Right hindlimb (tissue), 1 donor: ENCODE measurements at places on chromosomes 12 and 14.

DNA sequence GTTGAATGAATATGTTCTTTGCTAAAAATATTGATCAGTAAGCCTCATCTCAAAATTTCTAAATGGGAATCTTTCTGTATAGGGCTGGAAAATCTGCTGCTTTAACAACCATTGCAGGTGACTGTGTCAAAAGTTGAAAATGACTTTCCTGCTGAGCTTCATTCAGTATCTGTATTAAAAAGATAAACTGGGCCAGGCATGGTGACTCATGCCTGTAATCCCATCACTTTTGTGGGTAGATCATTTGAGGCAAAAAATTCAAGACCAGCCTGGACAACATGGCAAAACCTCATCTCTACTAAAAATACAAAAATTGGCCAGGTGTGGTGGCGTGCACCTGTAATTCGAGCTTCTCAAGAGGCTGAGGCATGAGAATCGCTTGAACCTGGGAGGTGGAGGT is 213.7 kb upstream of the SYT10 start:
- no peak for DNase-seq

- no peak for DNase-seq
Measured at GRCh38 chr14:49623941-49624839, 3.6 kb downstream of the MGAT2 start.

GRCh38 chr12:53714004-53714403 is 13.2 kb downstream of the CALCOCO1 start:
- no peak for DNase-seq

GRCh38 chr12:78241446-78241845 is 410.8 kb downstream of the NAV3 start:
- no peak for DNase-seq

DNA sequence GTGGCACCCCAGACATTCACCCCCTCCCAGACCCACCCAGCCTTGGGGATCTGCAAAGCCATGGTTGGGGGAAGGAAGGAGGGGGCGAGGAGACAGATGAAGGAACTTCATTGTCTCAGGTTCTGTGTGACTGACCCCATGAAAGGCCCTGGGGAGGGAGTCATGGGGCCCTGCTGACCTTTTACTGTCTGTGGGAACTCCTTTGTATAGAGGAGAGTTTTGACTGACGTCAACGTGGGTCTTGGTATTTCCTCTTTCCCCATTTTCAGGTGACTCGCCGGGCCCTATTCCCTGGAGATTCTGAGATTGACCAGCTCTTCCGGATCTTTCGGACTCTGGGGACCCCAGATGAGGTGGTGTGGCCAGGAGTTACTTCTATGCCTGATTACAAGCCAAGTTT is 3.1 kb upstream of the RAB5B start:
- no peak for DNase-seq

DNA sequence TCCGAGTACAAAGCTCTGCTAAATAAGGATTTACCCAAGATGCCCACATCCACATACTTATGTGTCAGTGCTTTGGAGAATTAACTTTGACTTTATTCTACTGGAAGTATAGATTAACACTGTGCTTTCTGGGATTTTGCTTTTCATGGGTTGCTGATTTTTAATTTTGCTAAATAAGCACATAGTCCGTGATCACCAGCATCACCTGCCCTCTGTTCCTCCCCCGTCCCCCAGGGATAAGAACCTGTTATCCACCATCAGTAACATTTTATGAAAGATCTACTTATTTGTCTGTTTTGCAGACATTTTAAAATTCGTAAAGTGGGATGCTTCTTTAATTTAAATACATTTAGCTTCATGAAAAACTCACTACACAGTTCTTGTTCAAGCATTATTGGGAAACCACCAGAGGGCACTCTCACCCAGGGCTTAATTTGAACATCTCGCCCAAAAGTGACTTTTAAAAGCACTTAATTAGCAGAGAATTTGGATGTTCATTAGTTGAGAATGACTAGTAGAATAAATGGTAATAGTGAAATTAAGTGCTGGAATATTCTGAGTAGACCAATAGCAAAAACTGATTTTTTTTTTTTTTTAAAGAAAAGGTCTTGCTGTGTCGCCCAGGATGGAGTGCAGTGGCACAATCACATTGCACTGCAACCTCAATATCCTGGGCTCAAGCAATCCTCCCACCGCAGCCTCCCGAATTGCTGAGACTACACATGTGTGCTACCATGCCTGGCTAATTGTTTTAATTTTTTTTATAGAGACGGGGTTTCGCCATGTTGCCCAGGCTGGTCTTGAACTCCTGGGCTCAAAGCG is 35.7 kb downstream of the MRPL42 start:
- peak; percentile 35 for DNase-seq

DNA sequence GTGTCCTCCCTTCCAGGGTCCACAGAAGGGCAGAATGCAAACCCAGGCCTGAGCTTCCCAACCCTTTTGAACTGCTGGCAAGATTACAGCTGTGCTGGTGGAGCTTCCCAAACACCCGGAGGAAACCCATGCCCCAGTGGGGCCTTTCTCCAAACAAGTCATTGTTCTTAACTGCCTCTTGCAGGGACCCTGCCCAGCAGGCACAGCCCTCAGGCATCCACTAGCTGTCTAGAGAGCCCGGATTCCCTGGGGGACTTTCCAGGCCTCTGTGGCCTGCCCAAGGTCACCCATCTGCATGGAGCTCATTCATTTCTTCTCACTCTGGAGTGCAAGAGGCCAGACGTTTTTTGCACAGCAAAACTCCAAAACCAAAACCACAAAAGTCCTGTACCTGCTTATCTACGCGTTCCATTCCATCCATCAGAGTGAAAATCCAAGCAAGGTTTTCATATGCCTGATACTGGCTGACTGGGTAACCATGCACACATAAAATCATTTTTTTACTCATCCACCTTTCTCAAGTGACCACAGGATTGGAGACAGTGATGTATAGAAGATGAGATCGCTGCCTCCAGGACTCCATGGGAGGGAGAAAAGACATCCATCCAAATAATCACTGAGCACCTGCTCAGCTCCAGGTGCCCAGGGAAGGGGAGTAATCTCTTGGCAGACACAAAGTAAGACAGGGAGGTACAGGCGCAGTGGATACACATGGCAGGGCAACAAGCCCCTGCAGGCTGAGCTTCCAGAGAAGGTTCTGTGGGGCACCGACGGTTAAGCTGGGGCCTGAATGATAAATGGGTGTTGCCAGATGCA is 17.2 kb upstream of the BDKRB2 start:
- DNase-seq, result no peak

DNA sequence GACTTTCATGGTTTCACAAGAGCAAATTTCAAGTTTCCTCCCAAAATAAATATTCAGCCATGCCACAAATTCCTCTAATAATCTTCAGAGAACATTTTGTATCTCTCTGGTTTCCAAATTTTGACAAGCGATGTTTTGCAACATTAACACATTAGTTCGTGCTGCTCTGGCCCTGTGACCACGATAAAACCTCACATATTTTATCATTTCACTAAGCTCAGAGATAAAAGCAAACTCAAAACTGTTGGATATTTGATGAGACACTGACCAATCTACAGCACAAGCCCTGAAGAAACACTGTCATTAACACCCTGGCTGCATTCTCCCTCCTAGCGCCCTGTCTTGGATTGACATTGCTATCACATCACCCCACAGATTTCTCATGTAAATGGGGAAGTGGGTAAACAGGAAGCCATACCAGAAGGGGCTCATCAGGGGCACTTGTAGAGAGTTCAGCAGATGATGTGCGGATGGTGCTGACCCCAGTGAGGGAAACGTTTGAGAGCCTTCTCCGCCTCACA is 264.3 kb downstream of the PRKD1 start:
- DNase-seq, result no peak

GRCh38 chr14:70094631-70095030 is 94.1 kb downstream of the SLC8A3 start:
- no peak for DNase-seq

GRCh38 chr14:102282751-102283465 is 22.1 kb downstream of the MOK start:
- DNase-seq, result no peak

- peak; percentile 66 for DNase-seq
Measured at GRCh38 chr12:31238764-31239387, 87.1 kb downstream of the SINHCAF start.

DNA sequence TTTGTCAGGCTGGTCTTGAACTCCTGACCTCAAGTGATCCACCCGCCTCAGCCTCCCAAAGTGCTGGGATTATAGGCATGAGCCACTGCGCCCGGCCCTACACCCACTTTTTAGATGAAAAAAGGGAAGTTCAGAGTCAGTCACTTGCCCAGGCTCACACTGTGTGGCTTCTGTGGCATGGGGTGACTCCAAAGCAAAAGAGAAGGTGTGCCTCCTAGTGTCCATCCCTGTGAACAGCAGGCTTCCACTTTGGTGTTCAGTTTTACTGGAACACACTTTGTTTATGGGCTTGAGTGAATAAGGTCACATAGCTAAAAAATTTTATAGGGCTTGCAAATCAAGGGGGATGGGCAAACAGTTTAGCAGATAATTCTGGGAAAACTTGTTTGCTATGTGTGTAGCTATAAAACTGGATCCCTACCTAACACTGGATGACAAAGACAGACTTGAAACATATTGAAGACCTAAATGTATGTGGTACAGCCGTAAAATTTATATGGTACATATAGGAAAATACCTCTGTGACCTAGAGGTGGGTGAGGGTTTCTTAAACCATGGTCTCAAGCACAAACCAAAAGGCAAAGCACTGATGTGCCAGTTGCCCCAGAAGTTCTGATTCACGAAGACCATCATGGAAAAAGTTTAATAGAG is 54.9 kb downstream of the EID3 start:
- peak; percentile 41 for DNase-seq

GRCh38 chr12:74242088-74242487 is 295.5 kb upstream of the ATXN7L3B start:
- DNase-seq, result no peak

DNA sequence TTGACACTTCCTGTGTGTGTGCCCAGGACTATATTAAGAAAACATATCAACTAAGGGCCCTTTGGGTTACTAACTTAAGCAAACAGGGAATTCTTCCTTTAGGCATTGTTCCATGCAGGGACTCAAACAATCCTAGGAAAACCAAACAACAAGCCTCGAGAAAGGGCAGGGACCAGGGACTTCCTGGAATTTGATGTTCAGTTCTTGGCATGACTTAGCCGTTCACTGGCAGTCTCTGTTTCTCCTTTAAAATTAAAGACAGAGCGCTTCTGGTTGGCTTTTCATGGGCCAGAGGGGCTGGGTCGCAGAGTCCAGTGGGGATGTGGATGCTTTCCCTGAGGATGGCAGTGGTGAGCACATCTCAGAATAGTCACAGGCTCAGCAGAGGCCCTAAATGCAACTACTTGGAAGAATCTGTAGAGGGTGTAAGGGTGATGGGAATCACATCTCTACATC is 35.2 kb downstream of the RNFT2 start:
- no peak for DNase-seq

DNA sequence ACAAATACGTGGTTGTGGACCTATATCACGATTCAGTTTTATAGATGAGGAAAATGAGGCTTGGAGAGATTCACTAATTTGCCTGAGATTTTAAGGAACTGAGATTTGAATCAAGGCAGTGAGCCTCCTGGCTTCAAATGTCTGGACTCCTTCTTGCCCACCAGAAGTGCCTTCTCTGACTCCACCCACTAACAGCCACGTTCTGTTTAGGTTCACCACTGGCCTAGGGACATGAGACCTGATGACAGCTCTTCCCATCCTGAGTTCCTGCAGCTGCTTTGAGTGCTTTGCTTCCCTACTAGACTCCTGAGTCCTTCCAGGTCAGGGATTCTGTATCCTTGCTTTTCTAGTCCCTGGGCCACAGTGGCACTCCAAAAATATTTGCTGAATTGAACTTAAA is 57.1 kb downstream of the PLBD1 start:
- no peak for DNase-seq

- DNase-seq, result no peak
Measured at GRCh38 chr14:52918486-52918885, 32.4 kb downstream of the FERMT2 start.

- peak; percentile 19 for DNase-seq
Measured at GRCh38 chr14:24250354-24250753, 7.9 kb upstream of the TINF2 start.

DNA sequence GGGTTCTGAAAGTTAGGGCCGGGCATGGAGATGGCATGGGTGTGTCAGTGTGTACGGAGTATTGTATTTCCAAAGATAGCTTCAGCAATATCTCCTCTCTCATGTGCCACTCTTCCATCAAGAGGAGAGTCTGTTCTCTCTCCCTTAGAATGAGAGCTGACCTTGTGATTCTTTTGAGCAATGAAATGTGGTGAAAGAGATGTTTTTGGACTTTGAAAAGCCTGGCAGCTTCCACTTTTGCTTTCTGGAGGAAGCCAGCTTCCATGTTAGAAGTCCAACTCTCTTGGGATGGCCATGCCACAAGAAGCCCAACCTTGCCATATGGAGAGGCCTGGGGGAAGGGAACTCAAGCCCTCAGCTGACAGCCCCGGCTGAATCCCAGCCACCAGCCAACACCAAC is 72.4 kb upstream of the GZMB start:
- no peak for DNase-seq

DNA sequence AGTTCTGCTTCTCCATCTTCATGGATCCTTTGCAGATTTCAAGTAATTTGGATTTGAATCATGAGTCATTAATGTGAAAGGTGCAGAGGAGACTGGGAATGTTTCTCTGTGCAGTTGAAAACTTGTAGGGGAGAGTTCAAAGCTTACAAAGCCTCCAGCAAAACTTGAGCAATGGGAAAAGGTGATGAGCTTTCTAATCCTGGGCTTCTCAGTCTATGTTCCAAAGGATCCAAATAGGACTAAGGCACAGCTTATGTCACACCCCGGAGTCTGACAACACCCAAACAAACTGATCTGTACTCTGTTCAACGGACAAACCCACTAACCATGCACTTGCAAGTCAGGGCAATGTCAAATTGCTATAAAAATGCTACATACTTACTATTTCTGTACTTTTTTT is 134.8 kb downstream of the DUSP6 start:
- DNase-seq, result no peak

DNA sequence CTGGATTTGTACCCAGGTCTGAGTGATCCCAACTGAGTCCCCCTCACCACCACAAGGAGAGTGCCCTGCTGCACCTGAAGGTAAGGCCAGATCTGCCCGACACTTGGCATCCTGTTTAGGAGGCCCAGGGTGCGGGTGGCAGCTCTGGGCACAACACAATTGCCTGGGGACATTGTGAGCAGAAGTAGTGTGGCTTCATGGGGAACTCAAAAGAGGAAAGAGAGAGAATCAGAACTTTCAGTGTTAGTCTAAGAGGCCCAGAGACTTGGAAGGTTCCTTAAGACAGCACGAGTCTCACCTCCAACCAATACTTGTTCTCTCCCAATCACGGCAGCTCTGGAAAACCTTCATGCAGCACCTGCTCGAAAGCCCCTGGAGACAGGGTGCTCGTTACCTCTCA is 6.6 kb upstream of the SLC8B1 start:
- DNase-seq, result no peak

DNA sequence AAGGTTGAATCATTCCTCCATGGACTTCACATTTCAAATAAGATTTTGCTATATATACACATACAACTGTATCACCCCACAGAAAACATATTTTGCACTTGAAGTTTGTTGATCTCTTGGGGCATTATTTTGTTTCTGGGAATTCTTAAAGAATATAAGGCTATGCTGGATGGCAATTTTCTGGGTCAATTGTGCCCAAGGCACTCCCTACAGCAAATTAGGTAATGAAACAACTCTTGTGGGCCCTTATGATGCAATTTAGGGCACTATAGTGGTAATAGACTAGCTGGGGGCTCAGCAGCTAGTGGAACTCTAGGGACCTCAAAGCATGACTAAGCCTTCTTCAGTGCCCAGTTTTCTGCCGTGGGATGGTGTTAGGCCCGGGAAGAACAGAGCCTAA is 444.4 kb downstream of the NRXN3 start:
- DNase-seq, result no peak
